ENCODE measurements at places on chromosomes 13 and 19.

GRCh38 chr19:28793391-28794168 is 419.4 kb downstream of the UQCRFS1 start:
- DNase-seq, result no peak

GRCh38 chr13:53174545-53174944 is 145.9 kb downstream of the OLFM4 start:
- DNase-seq, result no peak

DNA sequence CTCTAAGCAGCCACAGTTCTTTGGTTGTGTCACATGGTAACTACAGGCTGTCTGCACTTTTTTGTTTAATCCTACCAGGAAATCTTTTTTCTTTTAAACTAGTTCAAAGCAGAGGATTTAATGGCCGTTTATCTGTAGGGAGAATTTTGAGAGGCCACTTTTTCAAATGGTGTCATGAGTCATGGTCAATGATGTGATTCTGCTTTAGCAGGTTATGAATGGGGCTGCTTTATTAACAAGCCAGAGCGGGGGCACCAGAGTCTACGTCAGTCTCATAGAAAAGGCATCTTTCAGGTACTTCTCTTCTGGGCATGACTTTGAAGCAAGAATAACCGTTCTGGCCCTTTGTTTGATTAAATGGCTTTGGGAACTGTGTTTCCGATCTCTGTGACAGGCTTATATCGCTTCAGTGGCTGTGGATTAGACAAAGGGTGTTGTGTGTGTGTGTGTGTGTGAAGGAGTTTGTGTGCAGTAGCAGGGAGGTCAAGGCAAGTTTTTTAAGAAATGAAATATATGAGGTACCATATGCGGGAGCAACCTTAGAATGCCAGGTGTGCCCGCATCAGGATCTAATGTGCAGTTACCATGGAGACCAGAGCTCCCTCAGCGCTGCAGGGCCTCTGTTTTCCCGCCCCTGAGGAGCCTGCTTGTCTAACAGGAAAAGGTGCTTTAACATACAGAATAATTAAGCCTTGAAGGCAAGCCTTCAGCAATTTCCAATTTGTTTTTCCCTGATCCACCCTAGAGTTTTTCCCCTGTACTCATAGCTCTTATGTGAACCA is 120.5 kb downstream of the KATNAL1 start:
- no peak for DNase-seq

GRCh38 chr13:48304143-48304876 is 759 bp downstream of the RB1 start:
- DNase-seq, result no peak

- no peak for DNase-seq
These were observed 34.4 kb downstream of the ITGBL1 start for GRCh38 chr13:101486708-101487437.

GRCh38 chr13:49020328-49020727 is 44.6 kb downstream of the FNDC3A start:
- DNase-seq, result no peak

All from NCI-H2029 treated with DMSO at 0.1 percent for 48 hours (cell line).